ENCODE measurements at places on chromosomes 6 and 20. TPM values are rescaled to one million over a fixed set of nuclear protein-coding genes. Genes with fewer than 3 reads are reported as not detected.

SALL4 gene
- not detected for total RNA-seq

SRMS gene
- total RNA-seq, result not detected

DNAJC5 gene
- 63.2 TPM for total RNA-seq

FNDC1 gene
- not detected for total RNA-seq

PEX6 gene
- total RNA-seq, result 22.3 TPM

Data from LHCN-M2 (cell line).